ENCODE measurements at places on chromosomes 4 and X.

DNA sequence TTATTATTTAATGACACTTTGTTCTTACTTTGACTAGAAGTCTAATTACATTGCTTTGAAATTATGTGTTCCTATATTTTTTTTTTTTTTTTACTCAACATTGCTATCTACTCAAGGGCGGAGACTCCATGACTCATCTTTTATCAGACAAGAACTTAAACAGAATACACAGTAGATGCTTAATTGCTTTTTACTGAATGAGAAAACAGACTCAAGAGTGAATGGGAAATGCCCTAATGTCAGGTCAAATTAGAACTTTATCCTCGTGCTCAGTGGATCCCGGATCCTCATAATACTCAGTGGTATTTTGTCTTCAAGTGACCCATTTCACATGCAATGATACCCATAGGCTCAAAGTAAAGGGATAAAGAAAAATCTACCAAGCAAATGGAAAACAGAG, 954.5 kb upstream of the IGFBP7 start:
- DNase-seq: no peak

DNA sequence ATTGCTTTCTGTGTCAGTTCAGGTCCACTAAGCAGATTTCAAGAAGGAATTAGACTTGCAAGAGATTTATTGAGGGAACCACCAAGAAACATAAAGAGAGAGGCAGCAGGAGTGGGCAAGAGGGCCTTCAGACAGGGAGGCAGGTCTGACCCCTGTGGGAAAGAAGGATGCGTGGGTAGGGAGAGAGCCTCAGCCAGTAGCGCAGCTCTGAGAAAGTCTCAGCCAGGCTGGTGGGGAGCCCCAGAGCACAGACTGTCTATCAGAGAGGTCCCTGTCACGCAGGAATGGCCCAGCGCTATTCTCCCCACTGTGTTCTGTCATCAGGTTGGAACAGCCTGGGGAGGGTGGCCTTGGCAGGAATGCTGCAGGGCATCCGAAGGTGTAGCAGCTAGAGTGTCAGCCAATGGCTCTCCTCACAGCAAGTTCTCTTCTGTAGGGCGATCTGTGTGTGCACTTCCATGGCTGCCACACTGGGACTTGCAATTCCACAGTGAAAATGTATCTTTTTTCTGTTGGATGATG, 48.0 kb downstream of the OTC start:
- no peak for DNase-seq

- no peak for DNase-seq
Measured at GRCh38 chr4:55826986-55827385, 7.4 kb downstream of the EXOC1L start.

DNA sequence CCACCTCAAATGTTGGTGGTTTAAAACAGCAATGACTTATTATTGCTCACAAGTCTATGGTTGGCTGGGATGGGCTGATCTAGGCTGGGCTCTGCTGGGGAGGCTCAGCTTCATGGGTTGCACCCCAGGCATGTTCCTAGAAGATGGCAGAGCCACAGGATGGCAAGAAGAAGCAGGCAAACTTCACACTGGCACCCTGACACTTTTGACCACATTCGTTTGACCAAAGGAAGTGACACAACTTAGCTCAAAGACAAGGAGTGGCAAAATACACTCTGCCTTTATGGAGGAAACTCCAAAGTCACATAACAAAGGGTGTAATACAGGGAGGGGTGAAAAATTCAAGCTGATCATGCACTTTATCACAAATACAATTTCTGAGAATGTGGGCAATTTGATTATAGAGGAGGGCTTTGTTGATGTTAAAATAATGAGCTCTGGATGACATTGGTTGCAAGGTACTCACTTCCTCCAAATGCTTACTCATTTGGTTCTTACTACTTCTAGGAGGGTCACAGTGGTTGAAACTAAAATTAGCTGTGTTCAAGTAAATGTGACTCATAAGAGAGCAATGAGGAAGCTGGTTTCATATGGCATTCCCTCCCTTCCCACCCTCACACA, 249.2 kb upstream of the RPS6KA3 start:
- DNase-seq: peak; percentile 59

- no peak for DNase-seq
Measured at GRCh38 chr4:37847311-37847884, 20.9 kb downstream of the PGM2 start.

DNA sequence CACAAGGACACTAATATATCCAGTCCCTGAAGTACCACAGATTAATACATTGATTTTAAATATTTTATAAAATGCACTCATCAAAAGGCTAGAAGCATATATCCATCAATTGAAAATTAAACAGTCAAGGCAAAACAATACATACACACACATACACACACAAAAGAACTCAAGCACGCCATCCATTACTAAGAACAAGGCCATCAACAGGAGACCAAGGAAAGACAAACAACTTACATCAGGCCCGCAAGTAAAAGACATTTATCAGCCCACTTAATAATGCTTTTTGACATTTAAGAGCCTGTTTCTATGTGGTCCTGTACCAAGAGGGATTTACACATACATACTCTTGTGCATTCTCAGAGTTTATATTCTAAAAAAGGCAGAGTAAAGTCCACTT, 50.0 kb upstream of the ZNF827 start:
- DNase-seq: no peak

- peak; percentile 75 for DNase-seq
Measured at GRCh38 chr4:124953061-124953460, 240.5 kb upstream of the ANKRD50 start.

DNA sequence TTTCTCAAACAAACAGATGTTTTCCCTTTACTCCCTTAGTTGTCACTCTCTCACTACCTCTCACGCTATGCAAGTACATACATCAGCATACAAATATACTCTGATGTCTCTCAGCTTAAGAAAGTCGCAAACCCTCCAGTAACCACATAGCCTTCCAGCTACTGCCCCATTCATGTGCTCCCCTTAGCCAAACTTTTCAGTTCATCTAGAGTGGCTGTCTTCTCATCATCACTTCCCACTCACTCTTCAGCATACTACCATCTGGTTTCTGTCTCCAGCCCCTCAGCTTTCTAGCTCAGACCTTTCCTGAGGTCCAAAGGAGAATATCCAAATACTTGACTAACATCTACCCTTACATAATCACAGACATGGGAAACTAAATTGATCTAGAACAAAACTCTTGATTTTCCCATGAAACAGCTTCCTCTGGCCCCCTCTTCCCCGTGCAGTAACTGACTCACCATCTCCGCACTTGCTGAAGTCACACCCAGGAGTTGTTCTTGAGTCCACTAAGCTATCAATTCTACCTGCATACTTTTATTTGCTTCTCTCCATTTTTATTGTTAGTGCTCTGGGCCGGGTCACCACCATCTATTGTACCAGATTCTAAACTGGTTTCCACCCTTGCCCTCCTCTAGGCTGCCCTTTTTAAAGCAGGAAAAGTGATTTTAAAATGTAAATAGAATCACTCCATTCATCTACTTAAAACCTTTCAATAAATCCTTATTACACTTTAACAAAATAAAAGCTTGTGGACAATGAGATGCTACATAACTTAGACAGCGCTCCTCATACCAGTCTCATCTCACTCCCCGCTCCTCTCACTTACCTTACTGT, 57.2 kb downstream of the CASP6 start:
- DNase-seq: no peak

- DNase-seq: no peak
Measured at GRCh38 chr4:56637791-56638190, 43.3 kb downstream of the HOPX start.

- DNase-seq: no peak
Measured at GRCh38 chrX:69203638-69204037, 38.4 kb upstream of the PJA1 start.

DNA sequence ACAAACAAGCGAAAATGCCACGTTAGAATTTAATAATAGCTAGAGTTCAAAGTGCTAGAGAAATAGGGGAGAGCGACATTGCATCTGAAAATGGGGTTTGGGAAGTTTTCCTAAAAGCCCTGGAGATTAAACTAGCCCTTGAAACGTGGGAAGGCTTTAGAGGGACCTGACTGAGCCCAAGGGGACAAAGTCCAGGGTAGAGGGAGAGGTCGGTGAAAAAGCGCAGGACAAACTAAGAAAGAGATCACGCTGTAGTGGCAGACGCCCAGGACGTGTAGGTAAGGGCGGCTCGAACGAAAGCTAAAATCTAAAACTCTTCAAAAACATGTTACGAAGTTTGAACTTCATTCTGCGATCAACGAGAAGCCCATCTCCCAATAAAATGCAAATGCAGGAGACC, 1.1 kb upstream of the ATP11C start:
- no peak for DNase-seq

DNA sequence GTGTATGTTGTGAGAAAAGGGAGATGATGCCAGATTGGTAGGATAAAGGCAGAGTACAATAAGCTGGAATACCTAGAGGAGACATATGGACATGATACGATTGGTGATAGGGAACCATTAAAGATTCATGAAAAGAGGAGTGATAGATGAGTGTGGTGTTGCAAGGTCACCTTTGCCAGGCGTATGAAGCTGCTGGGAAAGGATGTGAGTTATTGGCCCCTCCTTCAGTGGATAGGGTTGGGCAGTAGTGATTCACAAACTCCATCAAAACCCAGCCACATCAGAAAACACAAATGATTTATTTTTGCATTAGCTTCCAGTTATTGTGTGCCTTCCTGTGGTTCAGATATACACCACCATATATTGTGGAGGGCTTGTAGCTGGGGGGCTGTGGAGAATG, 34.3 kb downstream of the TMEM164 start:
- DNase-seq: no peak

DNA sequence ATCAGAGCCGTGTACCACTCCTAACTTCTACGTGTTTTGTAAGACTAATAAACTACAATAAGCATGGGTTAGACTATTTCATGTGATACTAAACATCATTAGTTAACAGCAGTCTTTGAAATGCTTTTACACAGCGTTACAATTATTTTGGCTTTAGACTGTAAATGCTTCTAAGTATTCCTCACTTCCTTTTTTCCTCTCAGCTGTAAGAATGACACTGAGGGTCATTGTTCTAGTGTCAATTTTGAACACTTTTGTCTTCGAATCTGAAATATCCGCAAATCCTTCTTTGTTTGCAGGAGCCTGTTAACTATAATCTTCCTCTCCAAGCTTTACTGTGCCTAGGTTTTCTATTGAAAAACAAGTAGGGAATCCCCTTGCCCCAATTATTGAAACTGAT, 1.5 kb downstream of the ABCE1 start:
- no peak for DNase-seq

DNA sequence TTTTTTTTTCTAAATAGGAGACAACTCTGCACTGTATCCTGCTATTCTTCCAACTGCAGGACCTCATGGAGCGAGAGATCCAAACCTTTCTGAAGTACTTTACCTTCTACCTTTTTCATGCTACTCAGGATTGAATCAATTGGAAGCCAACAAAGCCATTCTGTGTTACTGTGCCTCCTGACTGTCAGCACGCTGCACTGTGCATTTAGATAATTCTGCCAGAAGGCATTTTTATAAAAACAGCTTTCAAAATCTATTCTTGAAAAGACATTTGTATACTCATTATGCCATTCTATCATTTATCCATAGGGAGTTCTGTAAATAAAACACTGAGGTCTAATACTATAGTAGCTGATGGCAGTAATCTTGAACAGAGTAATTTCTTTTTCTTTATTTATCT, 142.8 kb downstream of the SLIT2 start:
- no peak for DNase-seq

DNA sequence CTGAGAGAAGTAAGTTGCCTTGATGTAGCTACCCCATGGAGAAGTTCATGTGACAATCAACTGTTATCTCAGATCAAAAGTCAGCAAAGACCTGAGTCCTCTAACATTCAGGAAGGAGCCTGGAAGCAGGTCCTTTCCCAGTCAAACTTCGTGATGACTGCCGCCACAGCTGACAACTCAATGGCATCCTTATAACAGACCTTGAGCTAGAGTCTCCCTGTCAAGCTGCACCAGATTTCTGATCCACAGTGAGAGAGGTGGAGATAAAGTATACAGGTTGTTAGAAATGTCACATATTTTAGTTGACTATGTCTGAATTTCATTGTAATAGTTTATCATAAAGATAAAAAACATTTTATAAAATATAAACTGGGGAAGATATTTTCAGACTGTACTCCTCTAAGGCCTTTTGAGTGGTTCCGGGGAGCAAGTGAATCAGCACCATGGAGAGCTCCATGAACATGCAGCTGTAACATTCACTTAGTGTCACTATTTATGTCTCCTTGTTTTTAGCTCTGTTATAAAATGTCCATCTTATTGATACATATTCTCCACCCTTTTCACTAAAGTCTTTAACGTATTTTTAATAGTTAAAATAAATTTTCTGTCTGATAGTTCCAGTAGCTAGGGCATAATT, 1653.5 kb upstream of the AGA start:
- no peak for DNase-seq

- no peak for DNase-seq
Measured at GRCh38 chr4:104492183-104492771, 2.4 kb downstream of the CXXC4 start.

- DNase-seq: no peak
Measured at GRCh38 chrX:126723881-126724280, 95.6 kb upstream of the PRR32 start.

DNA sequence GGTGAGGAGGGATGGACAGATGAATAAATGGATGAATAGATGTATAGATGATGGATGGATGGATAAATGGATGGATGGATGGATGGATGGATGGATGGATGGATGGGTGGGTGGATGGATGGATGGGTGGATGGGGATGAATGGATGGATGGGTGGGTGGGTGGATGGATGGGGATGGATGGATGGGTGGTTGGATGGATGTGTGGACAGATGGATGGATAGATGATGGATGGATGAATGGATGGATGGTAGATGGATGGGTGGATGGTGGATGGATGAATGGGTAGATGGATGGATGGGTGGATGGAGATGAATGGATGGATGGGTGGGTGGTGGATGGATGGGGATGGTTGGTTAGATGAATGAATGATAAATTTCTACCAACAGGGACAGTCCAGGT, 207.0 kb upstream of the PSAPL1 start:
- no peak for DNase-seq

GRCh38 chrX:79110731-79111130, 33.8 kb upstream of the GPR174 start:
- no peak for DNase-seq

DNA sequence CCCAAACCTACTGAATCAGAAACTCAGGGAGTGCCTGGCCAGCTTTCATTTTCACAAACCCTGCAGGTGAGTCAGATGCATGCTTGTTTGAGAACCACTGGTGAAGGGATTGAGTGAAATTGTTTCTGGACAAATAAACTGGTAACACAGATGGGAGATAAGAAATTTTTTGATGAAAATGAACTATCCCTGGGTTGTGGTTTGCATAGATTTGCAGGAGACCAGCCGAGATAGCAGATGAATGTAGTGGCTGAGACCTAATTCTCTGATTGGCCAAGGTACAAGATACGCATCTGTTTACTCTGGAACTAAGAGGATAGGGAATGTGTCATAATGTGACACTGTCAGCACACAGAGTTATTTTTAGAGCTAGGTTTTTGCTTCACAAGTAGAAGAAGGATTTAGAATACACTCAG, 117.8 kb upstream of the NOCT start:
- DNase-seq: no peak

DNA sequence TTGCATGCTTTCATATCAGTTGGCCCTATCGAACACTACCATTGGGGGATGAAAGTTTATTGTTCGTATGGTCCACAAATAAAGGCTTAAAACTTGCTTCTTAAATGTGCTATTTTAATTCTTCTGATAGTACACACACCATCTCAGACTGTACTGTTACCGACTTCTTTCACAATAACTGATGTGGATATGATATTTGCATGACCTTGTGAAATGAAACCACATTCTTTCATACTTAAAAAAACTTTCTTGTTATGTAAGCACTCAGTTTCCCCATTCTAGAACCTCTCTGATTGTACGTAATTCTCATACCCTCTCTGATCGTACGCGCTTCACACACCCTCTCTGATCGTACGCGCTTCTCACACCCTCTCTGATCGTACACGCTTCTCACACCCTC, 12.0 kb upstream of the WDR19 start:
- no peak for DNase-seq

- no peak for DNase-seq
Measured at GRCh38 chr4:83114576-83114975, at the start of gene PLAC8. Gene PLAC8 (minus strand): TSS chr4:83114729. CDS start chr4:83107921, 6,808 bp downstream.
